GM12892 (cell line): ENCODE measurements at places on chromosomes 6 and 20.

DNA sequence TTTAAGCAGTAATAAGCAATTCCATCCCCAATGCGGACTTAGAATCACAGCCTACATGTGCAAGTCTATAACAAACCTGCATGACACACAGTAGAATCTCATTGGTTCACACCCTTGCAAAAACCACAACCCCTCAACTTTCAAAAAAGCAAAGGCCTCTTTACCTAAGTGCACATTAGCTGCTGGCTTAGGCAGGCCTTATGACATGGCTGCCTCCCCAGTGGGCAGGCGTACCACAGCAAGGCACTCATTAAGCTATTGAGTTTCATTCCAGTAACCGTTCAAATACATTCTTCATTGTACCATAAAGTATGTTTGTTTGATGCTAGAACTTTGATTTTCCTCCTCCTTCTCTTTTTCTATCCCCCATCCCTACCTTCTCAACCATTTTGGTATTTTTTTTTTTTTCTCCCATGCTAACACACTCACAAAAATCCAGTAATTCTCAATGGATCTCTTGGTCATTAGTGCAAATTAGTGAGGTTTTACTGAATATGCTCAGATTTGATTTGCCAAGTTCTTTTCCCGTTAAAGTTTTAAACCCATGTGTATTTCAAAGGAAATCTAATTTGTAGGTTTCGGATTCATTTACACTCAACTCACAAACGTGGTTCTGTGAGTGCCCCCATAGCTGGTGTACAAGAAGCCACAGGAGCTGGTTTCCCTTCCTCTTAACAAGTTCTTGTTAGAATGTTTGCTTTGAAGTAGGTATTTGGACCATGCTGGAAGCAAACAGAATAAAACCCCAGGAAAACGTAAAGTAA lies 460.4 kb upstream of the RUNX2 start:
- no peak for DNase-seq

DNA sequence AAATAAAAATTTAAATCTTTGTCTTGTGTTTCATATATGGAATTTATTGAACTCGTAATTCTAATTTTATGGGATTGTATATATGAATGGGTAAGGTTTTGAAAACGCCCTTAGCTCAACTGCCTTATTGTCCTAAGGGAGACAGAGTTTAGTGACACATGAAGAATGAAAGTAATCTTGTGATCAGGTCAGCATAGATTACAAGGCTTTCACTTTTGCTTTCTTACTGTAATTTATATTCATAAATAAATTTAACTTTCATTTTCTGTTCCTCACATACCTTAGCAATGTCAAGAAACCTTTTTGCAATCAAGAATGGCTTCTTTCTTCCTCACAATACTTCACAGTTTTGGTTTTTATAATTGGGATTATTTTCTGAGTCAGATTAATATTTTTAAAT lies 14.4 kb downstream of the KPNA5 start:
- DNase-seq: no peak

DNA sequence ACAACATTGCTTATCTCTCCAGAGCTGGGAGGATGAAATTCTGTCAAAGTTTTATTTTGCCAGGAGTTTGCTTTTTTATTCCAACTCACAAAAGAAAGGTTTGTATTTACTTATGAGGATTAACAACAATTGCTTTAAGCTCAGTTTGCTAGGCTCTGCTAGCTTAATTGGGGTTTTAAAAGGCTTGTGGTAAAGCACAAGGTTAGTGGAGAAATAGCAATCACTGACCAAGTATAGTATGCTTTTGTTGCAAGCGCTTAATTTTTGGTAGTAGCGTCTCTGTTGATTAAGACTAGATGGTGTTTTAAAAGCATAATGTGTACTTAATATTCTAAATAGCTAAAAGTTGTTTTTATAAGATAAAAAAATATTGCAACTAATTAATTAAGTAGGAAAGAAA lies 45.7 kb downstream of the TINAG start:
- no peak for DNase-seq

- DNase-seq: no peak
These were observed 10.3 kb upstream of the ZNF831 start for GRCh38 chr20:59153355-59153681.

GRCh38 chr6:109059571-109060021 lies 35.0 kb downstream of the SESN1 start:
- DNase-seq: no peak

DNA sequence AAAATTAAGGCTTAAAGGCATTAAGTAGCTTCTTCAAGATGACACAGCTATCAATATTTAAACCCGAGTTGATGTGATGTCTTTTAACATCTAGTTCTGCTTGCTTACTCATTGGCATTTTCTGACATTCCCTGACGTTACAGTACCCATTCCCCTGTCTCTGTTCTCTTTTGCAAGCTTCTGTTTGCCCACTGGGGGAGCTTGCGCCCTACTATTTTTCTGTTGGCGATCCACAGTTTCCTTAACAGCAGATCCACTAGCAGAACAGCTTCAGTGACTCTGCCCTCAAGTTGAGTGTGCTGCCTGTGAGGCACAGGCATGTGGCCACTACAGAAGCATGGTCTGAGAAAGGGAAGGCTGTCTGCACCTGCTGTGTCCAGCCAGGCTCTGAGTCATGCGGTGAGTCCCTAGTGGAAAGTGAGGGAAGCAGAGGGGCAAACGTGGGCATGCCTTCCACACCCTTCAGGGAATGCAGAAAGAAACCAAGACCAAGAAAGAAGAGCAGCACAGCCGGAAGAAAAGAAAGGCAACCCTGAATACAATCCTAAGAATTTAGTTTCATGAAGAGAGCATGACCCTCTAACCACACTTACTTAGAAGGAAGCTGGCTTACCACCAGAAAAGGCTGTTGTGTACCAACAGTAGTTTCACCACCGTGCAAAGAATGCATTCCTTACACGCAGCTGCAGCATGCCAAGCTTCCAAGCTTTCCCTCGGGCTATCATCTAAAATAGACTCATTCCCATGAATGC lies 97.7 kb upstream of the VGLL2 start:
- no peak for DNase-seq
